CD4-positive, alpha-beta T cell treated with Interleukin-2 at 100 ng/mL for 4 hours (primary cell): ENCODE measurements at places on chromosomes 3 and 15.

DNA sequence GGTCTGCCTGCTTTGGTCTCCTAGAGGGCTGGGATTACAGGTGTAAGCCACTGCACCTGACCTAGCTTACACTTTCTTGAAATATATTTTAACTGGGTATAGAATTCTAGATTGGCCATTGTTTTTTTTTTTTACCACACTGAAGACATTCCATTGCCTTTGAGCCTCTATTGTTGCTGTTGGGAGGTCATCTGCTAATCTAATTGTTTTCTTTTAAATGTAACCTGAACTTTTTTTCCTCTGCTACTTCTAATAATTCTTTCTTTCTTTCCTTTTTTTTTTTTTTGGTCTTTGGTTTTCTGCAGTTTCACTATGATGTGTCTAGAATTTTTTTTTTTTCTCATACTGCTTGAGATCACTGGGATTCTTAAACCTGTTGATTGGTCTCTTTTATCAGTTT is 28.1 kb downstream of the ERICH6 start:
- no peak for DNase-seq

- no peak for DNase-seq
Measured at GRCh38 chr3:114363554-114364202, 69.8 kb downstream of the TIGIT start.

- DNase-seq: no peak
Measured at GRCh38 chr15:100438570-100438969, 90.2 kb downstream of the CERS3 start.

GRCh38 chr15:81258455-81258854 is 61.8 kb downstream of the IL16 start:
- DNase-seq: no peak

DNA sequence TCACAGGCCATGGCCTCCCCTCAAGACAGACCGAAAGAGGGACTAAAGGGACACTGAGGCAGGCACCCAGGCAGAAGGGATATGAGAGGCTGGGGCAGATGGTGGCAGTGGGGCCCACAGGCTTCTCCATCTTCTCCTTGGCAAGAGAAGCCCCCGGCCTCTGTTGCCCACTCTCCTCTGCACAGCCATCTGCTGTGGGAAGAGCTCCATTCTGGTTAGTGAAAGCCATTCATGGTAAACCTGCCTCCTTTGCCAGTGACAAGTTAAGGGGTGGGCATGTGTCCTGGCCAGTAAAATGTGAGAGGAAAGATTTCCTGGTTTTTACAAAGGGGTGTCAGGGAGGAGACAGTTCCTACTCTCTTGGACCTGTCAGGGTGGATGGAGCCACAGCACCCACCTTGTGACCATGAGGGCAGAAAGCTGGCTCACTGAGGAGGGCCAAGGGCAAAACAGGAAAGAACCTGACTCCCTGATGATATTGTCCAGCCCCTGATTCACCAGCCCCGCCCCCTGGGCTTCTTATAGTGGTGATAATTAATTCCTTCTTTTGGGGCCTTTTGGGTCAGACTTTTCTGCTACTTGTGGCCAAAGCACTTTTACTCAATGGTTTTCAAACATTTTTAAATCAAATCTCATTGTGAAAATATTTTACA is 130.4 kb upstream of the SMAD3 start:
- DNase-seq: no peak

- no peak for DNase-seq
Measured at GRCh38 chr15:34056911-34057310, 17.9 kb upstream of the AVEN start.

- DNase-seq: no peak
Measured at GRCh38 chr15:63090887-63091286, 30.8 kb upstream of the LACTB start.

DNA sequence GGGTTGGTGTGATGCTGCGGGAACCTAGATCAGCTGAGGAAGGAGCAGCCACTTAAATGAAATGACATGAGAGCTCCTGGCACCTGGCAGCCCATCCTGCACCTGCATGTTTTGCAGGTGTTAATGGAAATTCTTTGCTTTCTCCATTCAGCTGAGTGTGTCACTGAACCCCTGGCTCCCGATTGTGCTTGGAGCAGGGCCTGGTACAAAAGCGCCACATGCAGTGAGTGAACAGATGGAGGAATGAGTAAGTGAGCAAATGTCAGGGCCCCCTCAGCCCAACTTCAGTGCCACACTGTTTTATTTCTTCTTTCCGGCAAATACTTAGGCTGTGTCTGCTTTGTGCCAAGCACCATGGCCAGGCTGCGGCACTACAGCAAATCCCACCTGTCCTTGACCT is 132.2 kb downstream of the ASB7 start:
- no peak for DNase-seq

- peak; percentile 13 for DNase-seq
Measured at GRCh38 chr3:38646630-38647029, 2.9 kb downstream of the SCN5A start.

DNA sequence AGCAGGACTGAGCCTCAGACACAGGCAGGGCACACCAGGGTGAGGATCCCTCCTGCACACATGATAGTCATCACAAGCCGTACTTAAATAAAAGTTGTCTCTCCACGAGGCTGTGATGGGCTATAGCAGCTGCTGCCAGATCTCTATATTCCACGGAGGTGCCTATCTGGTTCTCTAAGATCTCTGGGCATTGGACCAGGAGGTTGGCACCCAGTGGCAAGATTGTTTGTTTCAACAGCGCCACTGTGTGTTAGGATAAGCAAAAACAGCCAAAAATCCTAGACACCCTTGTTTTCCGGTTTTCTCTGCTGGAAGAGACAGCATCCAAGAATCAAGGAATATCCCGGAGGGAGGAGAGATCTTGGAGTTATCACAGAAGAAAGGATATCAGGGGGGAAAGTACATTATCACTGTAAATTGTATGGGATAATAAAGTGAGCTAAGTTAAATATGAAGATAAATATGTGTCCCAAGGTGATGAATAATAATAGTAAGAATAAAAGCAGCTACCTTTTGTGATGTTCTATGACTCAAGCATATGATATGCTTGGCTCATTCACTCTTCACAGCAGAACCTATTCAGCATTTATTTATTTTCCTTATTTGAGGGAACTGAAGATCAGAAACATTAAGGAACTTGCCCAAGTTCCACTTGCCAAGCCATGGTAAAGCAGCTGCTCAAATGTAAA is 90.6 kb upstream of the AKAP13 start:
- DNase-seq: peak; percentile 39

DNA sequence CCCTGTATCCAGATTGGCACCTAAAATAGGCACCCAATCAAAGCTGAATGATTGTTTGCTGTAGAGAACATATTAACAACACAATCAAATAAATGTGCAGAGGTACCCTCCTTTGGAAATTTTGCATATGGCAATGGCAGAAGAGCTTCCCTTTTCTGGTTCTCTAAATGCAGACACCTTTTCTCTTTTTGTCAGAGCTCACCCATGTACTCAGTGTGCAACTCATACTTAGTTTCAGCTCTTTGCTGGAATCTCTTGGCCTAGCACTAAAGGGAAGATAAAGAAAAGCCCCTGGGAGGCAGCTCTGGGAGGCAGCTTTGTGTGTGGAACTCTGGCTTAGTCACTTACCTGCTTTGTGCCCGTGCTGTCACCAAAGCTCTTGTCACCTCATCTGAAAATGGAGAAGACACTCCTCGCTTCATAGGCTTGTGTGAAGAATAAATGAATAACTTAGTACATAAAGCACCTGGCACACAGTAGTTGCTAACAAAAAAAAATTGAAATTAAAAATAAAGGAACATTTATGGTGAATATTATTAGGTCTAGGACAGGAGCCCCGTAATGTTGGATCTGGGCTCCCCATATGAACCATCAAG is 28.8 kb downstream of the ST6GAL1 start:
- no peak for DNase-seq

DNA sequence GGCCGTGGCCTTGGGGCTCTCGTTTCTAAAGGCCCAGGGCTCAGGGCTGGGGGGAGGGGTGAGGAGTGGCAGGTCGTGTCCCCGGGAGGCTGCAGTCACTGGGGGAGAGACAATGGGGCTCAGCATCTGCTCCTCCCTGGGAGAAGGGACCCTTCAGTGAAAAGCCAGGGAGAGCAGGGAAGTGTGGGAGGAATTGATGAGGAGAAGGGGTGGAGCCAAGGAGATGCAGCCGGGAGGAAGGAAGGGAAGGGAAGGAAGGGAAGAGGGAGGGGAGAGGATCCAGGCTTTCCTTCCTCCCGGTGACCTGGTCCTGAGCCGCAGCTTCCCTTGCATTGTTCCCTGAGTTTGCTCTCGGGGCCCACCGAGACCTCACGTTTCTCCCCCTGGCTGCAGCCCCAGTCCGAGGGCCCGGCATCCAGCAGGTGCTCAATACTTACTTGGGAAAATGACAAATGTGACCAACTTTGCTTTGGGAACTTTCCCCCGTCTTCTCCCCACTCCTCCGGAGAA is 1.4 kb upstream of the ZNF710 start:
- no peak for DNase-seq

- no peak for DNase-seq
Measured at GRCh38 chr3:105315815-105316214, 50.9 kb upstream of the ALCAM start.

DNA sequence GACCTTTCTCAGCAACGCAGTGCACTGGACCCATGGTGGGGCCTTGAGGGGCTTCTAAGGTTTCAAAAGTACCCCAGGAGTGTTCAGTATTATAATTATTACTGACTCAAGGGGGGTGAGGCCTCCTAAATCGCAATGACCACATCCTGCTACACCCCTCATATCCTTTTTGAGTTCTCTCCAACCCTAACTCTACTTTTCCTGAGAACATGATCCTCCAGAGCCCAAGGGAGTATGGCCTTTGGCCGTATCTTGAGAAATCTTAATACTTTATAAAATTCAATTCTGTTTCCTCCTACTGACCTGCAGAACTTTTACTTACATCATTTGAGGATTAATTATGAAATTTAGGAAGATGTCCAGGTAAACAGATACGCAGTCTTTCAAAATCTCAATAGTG is 30.4 kb upstream of the RARRES1 start:
- no peak for DNase-seq

DNA sequence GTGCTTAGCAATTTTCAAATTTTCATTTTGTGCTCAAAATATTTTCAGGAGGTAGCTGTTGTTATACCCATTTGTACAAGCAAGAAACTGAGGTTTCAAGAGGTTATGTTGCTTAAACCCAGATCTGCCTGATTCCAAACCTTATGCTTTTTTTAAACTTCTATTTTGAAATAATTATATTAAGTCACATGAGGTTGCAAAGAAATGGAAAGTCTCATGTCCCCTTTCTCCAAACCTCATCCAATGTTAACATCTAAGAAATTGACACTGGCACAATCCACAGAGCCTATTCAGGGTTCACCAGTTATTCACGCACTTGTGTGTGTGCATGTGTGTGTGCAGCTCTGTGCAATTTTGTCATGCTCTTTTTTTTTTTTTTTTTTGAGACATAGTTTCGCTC is 35.1 kb downstream of the B3GNT5 start:
- DNase-seq: no peak

- DNase-seq: no peak
Measured at GRCh38 chr3:54781728-54782127, 146.1 kb downstream of the LRTM1 start.

- no peak for DNase-seq
Measured at GRCh38 chr3:159911664-159912037, 77.0 kb upstream of the IL12A start.

DNA sequence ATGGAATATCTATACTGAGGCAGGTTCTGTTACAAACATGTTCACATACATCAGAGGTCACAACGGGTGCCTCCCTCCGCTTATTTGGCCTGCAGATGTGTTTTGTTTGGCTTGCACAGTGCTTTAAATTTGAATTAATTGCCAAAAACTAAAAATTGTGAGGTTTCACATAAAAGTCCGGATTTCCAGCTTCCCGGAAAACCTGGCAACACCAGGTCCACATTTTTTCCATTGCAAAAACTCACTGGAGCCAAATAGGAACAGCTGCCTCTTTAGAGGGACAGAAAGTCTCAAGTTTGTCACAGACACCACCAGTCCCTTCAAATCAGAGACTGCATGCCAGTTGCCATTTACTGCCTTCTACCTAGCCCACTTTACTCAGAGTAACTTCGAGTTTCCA is 205.9 kb upstream of the MDFIC2 start:
- DNase-seq: no peak

GRCh38 chr3:76866729-76867408 is 173.0 kb upstream of the ROBO2 start:
- no peak for DNase-seq

GRCh38 chr3:197337656-197338055 is 39.2 kb upstream of the DLG1 start:
- DNase-seq: no peak

DNA sequence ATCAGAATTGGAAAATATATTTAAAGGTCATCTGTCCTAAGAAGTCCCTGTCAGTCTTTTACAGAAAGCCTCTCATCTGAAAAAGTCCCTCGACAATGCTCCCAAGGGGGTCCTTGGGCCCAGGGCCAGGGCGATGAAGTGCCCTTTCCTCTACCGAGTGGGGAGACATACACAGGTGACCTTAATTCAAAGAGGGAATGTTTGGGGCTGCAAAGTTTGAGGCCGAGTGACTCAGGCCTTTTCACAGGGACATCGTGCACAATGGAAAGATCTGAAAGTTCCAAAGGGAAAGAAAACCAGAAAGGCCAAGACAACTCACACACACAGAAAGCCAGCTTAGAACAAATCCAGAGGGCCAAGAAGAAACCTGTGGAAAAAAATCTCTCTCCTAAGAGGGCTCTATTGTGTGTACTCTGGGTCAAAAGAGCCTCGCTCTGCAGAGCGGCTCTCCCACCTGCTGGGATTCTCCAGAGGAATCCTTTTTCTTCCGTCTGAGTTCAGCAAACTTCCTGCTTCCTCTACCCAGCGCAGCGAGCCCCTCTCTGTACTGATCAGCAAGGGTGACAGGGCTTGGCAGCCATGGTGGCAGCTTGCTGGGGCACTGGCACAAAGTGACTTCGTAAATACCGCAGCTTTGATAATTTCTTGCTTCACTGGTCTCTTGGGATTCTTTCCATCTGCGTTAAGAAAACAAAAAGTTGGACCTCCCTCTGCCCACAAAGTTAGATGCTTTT is 259.1 kb downstream of the OPA1 start:
- no peak for DNase-seq

GRCh38 chr3:160169139-160169976 is 55.9 kb upstream of the C3orf80 start:
- no peak for DNase-seq

GRCh38 chr3:42194943-42195510 is 71.0 kb downstream of the CCK start:
- DNase-seq: no peak

DNA sequence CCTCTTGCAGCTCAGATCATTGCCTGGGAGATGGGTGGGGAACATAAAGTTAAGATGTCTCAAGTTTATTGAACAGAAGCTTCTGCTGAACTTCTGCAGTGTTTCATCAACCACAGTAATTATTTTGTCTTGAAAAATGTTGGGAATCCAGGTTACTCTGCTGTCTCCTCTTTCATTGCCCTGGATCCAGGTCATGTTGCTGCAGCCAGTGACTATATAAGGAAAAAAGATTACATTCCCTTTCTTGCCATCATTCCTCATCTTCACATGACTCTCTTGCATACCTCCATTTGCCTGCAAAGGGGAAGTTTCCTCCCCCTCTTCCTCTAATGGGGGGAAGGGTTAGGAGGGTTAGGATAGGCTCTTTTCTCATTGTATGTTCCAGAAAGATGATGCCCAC is 15.1 kb downstream of the GMNC start:
- no peak for DNase-seq
